ENCODE measurements at places on chromosomes 3 and 15. TPM values are rescaled to one million over a fixed set of nuclear protein-coding genes. Genes with fewer than 3 reads are reported as not detected.

FAM174B gene
- total RNA-seq, result 6.5 TPM

MYZAP gene
- 658 TPM for total RNA-seq

C2CD4A gene
- 0.05 TPM for total RNA-seq

TERC gene
- 0.86 TPM for total RNA-seq

C3orf52 gene
- 5.1 TPM for total RNA-seq

ANKRD63 gene
- not detected for total RNA-seq

Data from cardiac septum (tissue), 1 donor.